ENCODE measurements at places on chromosomes 7 and 10.
A peak's percentile ranks its signal among the peaks of the same experiment; 100 is the strongest.

DNA sequence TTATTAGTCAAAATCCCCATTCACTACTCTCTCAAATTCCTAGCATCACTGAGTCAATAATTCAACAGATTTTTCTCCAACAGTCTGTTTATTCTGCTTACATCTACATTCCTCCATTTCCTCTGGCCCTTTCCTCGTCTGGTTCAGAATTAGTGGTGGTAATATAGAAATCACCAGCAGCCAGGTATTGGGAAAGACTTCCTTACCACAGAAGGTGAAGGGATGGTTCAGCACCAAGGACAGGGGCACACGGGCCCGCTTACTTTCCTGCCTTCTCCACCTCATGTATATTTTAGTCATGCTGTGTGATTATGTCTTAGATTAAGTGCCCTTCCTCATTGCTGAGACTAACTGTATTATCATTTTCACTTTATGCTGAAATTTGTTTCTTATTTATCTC, 70.4 kb upstream of the APBB1IP start:
- no peak for DNase-seq

DNA sequence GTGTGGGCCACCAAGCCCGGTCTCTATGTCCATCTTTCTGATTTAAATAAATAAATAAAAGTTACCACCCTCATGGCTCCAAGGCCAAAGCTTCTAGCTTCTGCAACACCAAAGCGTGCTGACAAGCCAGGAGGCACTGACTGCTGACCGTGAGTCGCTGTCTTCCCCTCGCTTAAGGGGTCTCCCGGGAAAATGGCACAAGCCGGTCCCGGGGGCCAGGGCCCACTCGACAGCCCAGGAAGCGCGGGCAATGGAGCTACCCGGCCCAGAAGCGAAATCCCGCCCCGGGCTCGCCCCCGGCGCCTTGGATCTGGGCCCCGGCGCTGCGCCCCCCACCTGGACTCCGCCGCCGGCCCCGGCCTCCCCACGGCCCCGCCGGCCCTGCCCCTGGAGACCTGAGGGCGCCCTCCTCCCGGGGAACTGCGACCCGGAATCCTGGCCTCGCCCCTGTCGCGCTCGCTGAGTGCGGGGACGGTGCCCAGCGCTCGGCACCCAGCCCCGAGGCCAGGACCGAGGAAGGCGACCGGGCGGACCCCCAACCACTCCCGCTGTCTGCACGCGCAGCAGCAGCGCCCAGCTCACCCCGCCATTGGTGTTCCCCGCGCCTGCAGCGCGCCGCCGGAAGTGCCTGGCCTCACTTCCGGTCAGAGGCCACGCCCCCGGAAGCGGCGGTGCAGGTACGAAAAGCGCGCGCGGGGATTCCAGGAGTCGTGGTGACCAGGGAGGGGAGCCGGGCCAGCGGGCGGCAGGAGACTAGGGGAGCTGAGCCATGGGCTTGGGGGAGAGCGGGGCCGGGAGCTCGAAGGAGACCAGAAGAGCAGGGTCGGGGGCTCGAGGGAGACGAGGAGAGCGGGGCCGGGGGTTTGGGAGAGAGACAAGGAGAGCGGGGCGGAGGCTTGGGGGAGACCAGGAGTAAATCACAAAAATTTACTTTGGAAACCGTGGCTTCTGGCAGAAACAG, at the start of the genes MRM2 and NUDT1:
MRM2 (minus strand) TSS at position 626 of the 961 bp plus-strand sequence; CDS start at position 590, 36 bp downstream.
NUDT1 (plus strand) TSS at position 647 of the 961 bp plus-strand sequence. CDS start 2,349 bp downstream, outside the sequence.
- DNase-seq = peak; percentile 81

GRCh38 chr7:28018020-28018419, 162.6 kb downstream of the JAZF1 start:
- no peak for DNase-seq

DNA sequence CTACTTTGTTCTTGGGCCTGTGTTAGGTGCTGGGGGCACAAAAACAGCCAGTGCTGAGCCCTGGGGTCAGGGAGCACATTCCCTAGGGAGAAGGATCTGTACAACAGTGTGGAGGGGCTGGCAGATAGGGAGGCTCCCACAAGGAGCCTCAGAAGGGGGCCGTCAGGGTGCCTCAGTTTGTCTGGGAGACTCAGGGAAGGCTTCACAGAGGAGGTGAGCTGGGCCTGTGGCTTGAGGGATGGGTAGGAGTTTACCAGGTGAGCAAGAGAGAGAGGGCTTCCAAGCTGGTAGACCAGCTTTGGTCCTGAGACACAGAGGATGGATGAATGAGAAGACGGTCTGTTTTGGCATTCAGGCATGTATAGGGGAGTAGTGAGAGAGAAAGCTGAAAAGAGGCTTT, 52.1 kb downstream of the CAMK1D start:
- DNase-seq = no peak

- DNase-seq = no peak
Observed at GRCh38 chr10:93656155-93656554, 43.8 kb downstream of the PDE6C start.

DNA sequence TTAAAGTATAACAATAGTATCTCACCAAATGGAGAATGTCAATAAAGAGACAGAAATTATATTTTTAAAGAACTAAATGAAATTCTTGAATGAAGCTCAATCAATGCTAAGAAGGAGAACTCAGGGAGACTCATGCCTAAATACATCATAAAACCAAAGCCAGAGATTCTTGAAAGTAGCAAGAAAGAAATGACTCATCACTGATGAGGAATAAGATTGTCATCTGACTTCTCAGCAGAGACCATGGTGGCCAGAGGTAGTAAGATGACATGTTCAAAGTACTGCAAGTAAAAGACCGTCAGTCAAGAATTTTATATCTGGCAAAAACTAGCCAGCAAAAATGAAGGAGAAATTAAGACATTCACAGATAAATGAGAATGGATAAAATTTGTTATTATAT, 399.0 kb downstream of the GRID1 start:
- no peak for DNase-seq

- DNase-seq = no peak
Observed at GRCh38 chr7:2728316-2729030, 40.5 kb downstream of the AMZ1 start.

- DNase-seq = no peak
Observed at GRCh38 chr10:25014579-25014978, 1.4 kb downstream of the ENKUR start.

GRCh38 chr7:105613611-105614330, 32.5 kb upstream of the EFCAB10 start:
- DNase-seq = no peak

- DNase-seq = no peak
Observed at GRCh38 chr10:86569335-86569734, 47.7 kb upstream of the WAPL start.

GRCh38 chr7:93004906-93005305, 112.9 kb downstream of the SAMD9 start:
- DNase-seq = no peak

DNA sequence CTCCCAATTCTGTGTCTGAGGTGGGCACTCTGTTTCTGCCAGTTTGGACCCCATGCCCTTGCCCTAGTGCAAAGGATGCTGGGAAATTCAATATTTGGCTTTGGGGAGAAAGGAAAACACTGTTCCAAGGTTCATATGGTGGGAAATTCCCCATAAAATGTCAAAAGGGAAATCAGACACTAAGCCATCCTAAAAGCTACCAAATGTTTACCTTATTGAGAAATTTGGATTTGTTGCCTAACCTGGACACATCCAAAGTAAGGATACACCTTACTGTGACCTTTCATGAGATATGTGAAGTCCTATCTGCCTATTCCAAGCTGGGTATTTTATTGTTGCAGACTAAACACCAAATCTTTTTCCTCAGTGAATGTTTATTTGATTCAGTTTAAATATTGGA, 109.1 kb downstream of the CYP26A1 start:
- DNase-seq = no peak

DNA sequence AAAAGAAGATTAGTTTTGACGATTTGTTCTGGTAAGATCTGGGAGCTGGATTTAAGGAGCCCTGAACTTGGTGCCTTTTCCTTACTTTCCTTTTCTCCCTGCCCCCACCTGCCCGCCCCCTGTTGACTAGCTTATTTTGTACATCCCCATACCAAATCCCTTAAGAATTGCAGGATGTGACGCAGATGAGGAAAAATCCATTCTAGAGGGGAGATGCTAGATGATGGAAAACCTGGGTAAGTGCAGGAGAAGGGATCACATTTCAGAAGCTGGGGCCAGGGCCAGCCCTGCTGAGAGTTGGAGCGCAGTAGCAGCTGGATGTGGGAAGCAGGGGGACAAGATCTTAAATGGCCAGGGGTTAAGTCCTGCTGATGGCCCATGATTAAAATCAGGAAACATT, 93.9 kb downstream of the CCDC3 start:
- DNase-seq = no peak

GRCh38 chr10:130396044-130396443, 259.9 kb downstream of the GLRX3 start:
- DNase-seq = no peak

DNA sequence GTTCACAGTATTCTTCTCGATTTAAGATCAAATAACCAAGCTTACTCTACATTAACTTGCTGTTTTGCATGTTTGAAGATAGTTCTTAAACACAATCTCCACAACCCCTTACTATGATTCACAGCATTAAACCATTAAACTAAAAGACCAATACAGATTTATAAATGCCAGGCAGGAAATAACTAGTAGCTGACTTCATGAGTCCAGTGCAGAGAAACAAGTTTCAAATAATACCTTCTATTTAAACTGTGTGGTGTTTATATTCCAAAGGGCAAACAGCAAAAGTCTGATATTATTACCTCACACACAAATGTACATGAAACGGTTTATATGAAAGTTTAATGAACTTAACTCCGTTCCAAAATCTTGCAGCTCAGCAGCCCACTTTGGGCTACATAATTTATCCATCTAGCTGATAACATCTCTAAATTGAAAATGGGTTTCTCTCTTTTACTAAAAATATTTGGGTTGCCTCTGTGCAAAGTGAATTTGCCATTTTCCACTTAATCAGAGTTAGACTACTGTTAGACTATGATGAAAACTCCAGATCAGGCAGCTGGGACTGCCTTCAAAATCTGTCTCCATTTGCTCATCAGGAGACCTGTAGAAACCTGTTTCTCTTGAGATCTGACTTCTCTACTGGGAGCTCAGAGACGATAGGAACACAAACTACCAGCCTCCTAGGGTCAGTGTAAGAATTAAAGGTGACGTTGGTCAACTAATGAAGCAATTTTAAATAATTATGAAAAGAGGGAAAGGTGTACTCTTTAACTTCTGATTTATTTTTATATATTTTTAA, 287.3 kb downstream of the FZD1 start:
- no peak for DNase-seq

GRCh38 chr7:110168010-110168409, 922.9 kb upstream of the LRRN3 start:
- DNase-seq = no peak

DNA sequence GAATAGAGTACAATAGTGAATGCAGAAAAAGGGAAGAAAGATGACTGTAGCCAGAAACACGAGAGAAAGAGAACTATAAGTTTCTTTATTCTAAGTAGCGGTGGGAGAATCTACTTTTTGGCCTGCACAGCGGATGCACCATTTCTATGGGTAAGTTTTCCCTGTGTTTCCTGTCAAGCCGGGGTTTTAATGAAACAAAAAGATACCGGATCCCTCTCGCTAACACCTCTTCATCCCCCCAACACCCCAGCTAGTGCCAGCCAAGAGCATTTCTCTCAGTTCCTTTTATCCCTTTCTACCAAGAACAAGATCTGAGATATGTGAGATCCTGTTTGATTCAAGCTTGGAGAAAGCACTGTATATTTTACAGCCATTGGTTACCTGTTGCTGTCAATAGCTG, 14.7 kb downstream of the PTPRZ1 start:
- DNase-seq = no peak

GRCh38 chr10:117950408-117950807, 96.3 kb downstream of the RAB11FIP2 start:
- no peak for DNase-seq

GRCh38 chr10:4051011-4051640, 266.1 kb upstream of the KLF6 start:
- no peak for DNase-seq

DNA sequence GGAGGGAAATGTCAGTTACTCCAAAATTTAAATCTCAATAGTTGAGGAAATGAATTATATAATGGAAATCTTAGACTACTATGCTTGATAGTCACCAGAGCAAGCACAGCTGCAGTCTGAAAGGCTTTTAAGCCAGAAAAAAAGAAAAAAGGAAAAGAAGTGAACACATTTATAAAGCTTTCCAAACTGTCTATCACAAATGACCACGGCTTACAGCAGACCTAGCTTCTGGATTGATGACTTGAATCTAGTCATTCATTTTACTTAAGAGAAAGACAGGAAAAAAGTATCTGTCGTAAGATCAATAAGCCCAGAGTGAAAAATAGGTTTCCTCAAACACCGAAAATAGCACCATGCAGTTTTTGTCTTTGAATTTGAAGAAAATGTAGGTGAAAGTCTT, 67.9 kb upstream of the OGDHL start:
- DNase-seq = no peak

DNA sequence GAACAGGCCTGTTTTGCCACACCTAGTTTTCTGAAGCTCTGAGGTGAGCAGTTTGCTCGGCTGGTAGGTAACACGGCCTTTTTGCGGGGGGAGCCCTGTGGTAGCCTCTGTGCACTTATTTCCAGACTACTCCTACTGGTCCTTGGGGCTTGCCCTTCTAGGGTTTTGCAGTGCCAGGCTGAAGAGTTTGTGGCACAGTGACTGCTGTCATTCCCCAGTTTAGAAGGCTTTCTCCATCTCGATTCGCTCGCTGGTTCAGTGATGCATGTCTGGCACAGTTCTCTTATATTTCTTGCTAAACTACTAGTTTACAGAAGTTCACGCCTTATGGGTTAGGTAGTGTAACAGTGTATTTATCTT, 711 bp downstream of the KIF20B start:
- peak; percentile 30 for DNase-seq

GRCh38 chr7:73567846-73568685, 10.3 kb downstream of the TBL2 start:
- no peak for DNase-seq

DNA sequence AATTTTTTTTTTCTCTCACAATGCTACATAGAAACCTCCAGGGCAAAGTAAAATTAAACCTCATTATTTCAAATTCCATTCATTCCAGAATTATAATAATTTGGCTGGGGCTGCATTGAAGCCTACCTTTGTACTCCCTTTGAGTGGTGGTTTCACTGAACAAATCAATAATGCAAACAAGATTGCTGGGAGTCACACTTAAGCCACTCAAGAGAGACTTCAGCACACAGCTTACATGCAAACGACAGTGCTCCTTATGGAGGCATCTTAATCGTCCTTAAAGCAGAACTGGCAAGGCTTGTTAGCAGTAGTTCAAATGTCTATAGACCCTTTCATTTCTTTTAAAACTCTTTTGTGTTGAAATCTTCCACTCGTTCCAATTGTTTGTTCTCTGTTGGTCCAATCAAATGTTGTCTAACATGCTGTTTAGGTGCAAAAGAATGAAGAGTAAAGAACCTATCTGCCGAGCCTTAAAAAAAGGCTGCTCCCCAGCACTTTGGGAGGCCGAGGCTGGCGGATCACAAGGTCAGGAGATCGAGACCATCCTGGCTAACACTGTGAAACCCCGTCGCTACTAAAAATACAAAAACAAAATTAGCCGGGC, 294.9 kb downstream of the FGFR2 start:
- DNase-seq = no peak
